ENCODE measurements at places on chromosomes 13 and 19.

GRCh38 chr13:102369302-102369701 lies 32.5 kb downstream of the FGF14 start:
- no peak for DNase-seq

DNA sequence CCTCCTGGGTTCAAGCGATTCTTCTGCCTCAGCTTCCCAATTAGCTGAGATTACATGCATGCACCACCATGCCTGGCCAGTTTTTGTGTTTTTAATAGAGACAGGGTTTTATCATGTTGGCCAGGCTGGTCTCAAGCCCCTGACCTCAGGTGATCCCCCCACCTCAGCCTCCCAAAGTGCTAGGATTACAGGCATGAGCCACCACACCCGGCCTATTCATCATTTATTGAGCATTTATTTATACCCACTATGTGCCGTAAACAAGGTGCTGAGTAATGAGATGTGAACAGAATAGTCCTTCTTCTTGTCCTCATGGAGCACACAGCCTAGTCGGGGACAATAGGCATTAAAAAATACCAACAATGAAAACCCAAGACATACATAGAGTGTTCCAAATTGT lies 25.6 kb downstream of the ACTN4 start:
- no peak for DNase-seq

DNA sequence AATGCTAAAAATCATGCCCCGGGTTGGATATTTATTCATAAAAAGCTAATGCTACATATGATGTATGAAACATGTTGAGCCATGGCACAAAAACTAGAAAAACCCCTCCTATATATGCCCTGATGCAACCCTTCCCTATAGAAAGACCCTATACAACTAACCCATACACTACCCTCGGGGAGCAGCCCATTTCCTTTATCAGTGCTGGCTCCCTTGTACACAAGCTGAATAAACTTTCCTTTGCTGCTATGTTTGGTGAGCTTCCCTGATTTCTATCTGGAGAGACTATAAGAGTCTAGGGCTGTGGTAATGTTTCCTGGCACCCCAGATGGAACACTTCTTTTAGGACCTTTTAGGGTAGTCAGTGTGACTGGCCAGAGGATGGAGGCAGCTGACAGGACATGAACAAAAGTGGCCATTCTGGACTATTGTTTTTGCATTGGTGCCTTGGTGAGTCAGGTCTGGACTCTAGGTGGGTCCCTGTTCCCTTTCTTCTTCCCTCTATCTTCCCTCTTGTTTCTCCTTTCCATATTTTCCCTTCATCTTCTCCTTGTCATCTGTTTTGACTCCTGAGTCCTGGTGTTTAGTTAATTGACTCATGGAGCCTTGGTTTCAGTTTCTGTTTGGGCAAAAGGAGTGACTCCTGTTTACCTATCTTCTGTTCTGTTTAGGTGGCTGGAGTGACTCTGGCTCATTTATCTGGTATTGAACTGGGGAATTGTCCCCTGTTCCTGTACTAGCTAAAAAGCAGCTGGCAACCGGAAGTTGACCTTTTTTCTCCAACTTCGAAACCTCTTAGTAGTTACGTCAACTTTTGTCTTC lies 1321.8 kb upstream of the PCDH9 start:
- DNase-seq = no peak

- DNase-seq = no peak
These were observed 23.2 kb upstream of the TTYH1 start for GRCh38 chr19:54392105-54392504.

- DNase-seq = no peak
These were observed 33.0 kb downstream of the ACTL9 start for GRCh38 chr19:8665468-8666213.

DNA sequence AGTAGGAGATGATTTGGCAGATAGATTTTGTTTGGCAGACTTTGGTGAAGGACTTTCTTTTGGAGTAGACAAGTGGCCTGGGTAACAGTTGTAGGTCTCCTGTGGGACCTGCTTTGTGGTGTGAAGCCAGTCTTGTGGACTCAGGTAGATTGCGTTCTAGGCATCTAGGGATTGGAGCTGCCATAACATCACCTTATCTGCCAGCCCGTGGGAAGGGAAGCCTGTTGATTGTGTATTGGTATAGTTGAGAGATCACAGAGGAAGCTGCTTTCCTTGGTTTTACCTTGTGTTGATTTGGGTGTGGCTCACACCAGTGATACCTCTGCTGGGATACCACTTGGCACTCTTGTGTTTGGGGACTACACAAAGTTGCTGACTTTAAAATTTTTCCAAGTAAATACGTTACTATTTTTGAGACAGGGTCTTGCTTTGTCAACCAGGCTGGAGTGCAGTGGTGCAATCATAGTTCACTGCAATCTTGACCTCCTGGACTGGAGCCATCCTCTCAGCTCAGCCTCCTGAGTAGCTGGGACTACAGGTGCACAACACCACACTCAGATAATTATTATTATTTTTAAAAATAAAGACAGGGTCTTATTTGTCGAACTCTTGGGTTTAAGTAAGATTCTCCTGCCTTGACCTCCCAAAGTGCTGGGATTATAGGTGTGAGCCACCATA lies 7.8 kb downstream of the HNRNPM start:
- DNase-seq = no peak

DNA sequence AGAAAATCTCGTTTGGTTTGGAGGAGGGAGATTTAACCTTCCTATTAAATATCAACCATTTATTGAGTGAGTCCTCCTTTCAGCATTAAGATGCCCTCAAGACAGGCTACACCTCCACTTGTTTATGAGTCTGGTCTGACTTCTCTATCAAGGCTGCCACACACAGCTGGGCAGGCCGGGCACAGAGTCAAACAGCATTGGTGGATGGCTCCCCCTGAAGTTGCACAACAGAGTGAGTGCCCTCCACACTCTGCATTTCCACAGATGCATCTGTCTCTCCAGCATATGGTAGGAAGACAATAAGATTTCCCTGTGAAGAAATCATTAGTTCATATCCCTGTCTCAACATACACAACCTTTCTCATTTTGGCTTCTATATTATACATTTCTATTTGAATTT lies 31.4 kb downstream of the PHF11 start:
- DNase-seq = no peak

DNA sequence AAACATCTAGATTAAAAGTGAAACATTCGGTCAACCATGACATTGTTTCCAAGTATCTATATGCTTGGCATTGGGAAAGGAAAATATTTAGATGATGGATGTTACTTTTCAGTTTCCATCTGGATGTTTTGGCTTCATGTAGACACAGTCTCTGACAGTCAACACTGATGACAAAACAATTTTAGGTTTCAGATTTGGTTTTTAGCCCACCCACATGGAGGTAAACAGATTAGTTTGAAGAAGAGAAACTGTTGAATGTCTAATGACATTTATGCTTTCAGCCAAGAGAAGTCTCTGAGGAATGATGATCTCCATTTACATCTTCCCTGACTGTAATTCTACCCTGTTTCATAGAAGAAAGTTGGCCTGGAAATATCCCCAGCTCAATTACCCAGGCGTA lies 379.1 kb downstream of the SLITRK6 start:
- DNase-seq = no peak

DNA sequence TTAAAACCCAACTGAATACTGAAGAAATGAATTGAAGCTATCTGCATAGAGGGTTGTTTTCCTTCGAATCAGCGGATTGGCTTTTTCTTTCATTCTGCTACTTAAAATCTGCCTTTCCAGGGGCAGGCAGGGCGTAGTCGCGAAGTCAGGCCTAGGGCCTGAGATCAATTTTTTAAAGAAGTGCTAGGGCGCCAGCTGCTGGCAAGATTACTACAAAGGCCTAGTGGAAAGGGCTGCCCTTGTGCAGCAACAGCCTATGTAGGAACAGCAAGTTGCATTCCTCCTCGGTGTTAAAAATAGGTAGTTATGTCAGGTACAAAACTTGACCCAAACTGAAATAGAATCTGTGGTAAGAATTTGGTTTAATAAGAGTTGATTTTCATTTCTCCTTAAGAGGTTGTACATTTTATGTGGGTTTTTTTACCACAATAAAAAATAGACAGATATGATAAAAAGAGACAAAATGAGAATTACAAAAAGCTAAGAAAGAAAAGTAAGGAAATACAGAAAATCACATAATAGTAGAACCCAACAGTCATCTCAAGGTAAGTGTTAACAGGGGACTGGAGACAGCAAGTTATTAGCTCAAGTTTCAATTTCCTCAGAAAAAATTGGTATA lies 9.5 kb upstream of the URAD start:
- no peak for DNase-seq

- no peak for DNase-seq
These were observed at the start of gene FFAR3 for GRCh38 chr19:35357867-35358573. FFAR3 (plus strand) TSS chr19:35358460; CDS start chr19:35358891, 431 bp downstream.

DNA sequence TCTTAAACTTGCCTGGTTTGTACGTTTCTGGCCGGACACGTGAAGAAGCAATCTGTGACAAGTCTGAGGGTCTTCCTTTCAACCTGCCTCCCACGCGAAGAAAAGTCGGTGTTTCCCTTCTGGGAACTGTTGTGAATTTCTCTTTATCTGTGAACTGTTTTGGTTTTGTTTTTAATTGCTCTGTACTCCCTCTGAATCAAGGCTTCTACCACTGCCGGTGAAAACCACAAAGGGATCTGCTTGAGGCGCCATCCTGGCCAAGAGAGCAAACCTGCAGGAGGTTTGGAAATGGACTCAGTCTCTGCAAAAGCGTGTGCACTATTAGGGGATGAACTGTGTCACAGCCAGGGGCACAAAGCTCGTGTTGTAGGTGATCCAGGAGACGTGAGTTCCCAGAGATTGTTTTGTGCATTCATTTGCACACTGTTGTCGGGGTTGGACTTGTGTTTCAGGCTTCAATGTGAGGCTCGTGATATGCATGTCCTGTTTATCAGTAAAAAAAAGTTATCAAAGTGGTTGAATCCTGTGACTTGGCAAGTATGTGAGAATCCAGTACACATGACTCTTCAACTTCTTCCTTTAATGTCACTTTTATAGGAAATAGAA lies 9.7 kb downstream of the SIGLEC8 start:
- DNase-seq = no peak

DNA sequence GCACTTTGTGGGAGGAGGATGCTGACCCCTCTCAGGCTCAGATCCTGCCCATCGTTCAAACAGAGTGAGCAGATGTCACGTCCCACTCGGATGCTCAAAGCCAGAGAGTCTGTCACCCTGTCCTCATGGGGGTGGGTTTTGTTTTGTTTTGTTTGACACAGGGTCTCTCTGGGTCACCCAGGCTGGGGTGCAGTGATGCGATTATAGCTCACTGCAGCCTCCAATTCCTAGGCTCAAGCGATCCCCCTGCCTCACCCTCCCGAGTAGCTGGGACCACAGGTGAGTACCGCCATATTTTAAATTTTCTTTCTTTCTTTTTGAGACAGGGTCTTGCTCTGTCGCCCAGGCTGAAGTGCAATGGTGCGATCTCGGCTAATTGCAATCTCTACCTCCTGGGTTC lies 4.0 kb downstream of the ADGRE2 start:
- no peak for DNase-seq

Measured in activated naive CD4-positive, alpha-beta T cell (primary cell).